ENCODE measurements at places on chromosomes 13 and 19. TPM values are rescaled to one million over a fixed set of nuclear protein-coding genes. Genes with fewer than 3 reads are reported as not detected.

Gene LIN37
- 1.9 TPM for total RNA-seq

Gene HIPK4
- total RNA-seq: 0.10 TPM

Gene KCNC3
- total RNA-seq: 2.1 TPM

Gene IFNL1
- not detected for total RNA-seq

Gene VSTM1
- total RNA-seq: 12.4 TPM

Gene B3GNT3
- 0.10 TPM for total RNA-seq

Gene ANGPTL8
- total RNA-seq: not detected

Gene PTPRH
- not detected for total RNA-seq

Gene POLD1
- 7.7 TPM for total RNA-seq
